ENCODE measurements at places on chromosomes 6 and 20.

GRCh38 chr20:7940341-7940740 is at the start of gene HAO1:
Gene HAO1, minus strand, starts transcription at chr20:7940458. Its CDS starts 36 bp downstream, at chr20:7940422.
- DNase-seq, result no peak

- no peak for DNase-seq
Measured at GRCh38 chr6:22036275-22036674, 260.6 kb downstream of the PRL start.

- DNase-seq, result no peak
Measured at GRCh38 chr6:90169374-90169773, 127.3 kb downstream of the BACH2 start.

GRCh38 chr6:98547634-98548033 is 286.7 kb upstream of the POU3F2 start:
- no peak for DNase-seq

- DNase-seq, result no peak
Measured at GRCh38 chr6:28002161-28002560, 45.1 kb downstream of the OR2B6 start.

DNA sequence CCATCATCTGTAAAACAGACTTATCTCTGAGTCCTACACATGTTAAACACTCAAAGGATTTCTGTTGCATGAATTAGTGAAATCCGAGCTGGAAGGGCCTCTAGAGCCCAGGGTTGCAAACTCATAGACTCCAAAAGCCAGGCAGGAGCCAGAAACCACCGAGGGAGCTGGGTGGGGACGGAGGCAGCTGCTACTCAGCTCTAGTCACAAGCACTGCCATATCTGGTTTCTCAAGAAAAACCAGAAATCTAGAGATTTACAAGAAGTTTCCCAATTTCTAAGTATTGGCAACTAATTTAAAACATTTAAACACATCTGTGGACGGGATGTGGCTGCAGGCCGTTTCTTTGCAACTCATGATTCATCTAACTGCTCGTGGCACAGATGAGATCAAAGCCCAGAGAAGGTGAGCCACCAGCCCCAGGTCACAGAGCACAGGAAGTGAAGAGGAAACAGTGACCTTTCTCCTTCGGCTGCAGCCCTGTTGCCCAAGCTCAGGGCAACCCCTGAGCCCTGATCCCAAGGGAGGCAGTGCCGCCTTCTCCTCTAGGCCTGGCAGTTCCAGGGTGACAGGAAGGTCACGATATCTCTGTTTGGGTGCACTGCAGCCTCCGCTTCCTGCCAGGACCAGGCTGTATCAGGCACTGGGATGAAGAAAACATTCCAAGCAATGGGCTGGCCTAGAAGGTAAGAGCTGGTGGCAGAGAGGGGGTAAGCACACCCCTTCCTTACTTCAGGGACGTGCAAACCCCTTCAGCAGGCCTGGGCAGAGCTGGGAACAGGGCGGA is 26.4 kb upstream of the PTGIS start:
- peak; percentile 43 for DNase-seq

GRCh38 chr6:90440586-90441283 is 144.1 kb upstream of the BACH2 start:
- no peak for DNase-seq

GRCh38 chr6:32947552-32948465 is 5.1 kb downstream of the HLA-DMA start:
- DNase-seq, result peak; percentile 63

GRCh38 chr6:7836371-7837026 is 74.1 kb downstream of the TXNDC5 start:
- DNase-seq, result no peak

- DNase-seq, result no peak
Measured at GRCh38 chr20:31577194-31577593, 27.9 kb upstream of the ID1 start.

- no peak for DNase-seq
Measured at GRCh38 chr6:3937438-3937837, 88.3 kb downstream of the FAM50B start.

GRCh38 chr6:3260296-3260695 is 1.5 kb downstream of the PSMG4 start:
- DNase-seq, result no peak

DNA sequence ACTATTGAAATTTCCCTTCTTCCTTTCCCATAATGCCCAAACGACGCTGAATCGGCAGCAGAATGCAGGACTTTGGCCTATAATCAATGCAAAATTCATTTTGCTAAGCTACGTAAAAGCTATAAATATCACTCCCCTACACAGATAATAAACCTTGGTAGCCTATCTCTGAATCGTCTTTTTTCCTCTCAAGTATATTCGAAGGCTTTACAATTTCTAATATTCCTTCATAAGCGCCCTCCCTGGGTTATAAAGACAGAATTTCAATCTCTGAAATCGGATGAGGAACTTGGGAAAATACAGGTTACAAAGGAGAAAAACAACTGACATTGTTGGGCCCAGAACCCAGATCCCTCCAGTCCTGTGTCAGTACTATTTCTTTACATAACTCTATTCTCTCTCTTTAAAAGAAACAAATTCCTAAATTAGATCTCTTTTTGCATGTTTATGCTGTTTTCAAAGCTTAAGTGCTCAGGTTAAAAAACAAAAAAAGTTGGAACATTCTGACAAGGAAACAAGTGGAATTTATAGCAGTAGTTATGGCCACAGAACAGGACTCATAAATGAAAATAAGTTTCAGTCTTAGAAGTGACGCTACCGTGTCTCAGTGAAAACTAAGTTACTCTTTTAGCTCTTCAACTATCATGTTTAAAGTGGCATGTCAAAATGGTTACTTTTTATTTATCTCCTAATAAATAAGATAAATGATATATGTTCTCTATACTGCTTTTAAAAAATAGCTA is 84.5 kb downstream of the SESN1 start:
- DNase-seq, result no peak

- peak; percentile 37 for DNase-seq
Measured at GRCh38 chr6:35370124-35370741, 27.9 kb downstream of the PPARD start.

GRCh38 chr6:125528621-125529041 is 220.8 kb upstream of the HEY2 start:
- DNase-seq, result no peak

GRCh38 chr6:108805611-108806167 is 42.5 kb upstream of the ARMC2 start:
- no peak for DNase-seq

DNA sequence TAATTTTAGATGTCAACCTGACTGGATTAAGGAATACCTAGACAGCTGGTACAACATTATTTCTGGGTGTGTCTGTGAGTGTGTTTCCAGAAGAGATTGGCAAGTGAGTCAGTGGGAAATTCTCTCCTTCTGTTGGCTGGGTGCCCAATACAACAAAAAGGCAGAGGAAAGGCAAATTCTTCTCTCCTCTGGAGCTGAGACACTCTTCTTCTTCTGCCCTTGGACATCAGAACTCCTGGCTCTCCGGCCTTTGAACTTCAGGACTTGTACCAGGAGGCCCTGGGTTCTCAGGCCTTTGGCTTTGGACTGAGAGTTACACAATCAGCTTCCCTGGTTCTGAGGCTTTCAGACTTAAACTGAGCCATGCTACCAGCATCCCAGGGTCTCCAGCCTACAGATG is 7.8 kb upstream of the BTN3A1 start:
- DNase-seq, result no peak

GRCh38 chr6:9937031-9937763 is 477.7 kb downstream of the TFAP2A start:
- no peak for DNase-seq

- no peak for DNase-seq
Measured at GRCh38 chr6:168124158-168124557, 45.1 kb upstream of the FRMD1 start.

DNA sequence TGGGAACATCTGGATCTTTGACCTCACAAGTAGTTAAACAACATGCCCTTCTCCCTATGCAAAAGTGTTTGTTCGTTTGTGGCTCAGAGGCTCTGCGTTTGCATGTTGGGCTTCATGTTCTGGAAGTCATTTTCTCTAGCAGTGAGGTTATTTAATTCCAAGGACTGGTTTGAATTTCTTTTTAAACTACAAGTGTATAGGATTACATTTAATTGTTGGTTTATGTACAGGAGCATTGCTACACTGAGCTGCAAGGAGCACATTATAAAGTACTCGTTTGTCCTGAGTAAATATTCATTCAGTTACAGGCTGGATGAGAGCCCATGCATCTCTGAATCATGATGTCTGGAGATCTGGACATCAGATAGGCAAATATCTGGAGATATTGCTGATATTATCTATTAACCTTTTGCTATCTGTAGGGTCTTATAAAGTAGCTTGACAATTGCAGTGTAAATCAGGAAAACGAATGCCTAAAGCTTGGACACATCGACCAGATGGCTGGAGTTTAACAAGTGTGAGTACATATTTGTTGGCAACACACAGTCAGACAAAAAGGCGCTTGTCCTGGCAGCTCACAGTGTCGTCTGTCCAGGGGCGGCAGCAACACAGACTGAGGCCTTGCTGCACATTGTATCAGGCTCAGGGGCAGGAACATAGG is 84.6 kb downstream of the PDE7B start:
- DNase-seq, result no peak

DNA sequence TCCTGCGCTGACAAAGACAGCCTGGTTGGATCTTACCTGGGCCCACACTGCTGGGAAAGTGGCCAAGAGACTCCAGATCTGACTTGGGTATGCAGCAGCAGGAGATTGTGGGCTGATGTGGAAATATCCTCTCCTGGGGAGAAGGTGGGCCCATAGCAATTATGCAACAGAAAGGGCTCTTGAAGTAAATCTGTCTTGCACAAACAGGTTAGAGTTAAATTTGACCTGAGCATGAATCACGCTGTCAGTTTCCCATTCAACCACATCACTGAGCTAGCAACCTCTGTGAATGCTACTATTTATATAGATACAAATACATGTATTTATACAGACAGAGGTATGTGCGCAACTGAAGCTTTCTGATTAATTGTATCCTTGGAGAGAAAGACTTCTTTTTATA is 28.3 kb upstream of the PDYN start:
- no peak for DNase-seq

- DNase-seq, result peak; percentile 52
Measured at GRCh38 chr20:3156811-3157619, 2.6 kb downstream of the FASTKD5 start.

GRCh38 chr6:112370946-112371345 is 23.8 kb downstream of the RFPL4B start:
- no peak for DNase-seq

DNA sequence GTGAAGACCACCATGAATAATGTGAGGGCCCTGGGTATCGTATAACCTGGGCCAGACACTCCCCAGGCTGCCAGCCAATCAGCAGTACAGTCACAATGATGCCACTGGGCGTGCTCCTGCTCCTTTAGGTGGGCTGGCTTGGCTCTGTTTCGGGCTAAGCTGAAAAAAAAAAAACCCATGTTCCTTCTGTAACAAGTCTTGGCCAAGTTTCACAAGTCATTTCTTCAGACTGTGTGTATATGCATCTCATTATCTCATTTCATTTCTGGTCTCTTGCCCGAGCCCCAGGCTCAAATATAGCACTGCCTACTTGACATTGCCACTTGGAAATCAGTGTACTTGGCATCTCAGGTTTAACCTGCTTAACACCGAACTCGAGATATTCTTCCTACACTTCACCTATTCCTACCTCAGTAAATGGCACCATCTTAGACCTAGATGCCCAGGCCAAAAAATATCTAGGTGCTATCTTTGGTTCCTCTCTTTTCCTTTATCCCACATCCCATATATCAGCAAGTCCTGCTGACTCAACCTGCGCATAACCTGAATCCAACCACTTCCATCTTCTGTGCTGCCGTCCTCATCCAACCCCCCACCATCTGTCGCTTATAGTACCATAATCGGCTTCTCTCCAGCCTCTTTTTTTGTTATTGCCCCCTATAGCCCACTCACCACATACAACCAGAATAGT is 1.8 kb downstream of the UQCC2 start:
- no peak for DNase-seq

- DNase-seq, result no peak
Measured at GRCh38 chr6:87504441-87504840, 31.7 kb downstream of the SLC35A1 start.

GRCh38 chr6:8434727-8435092 is 635 bp downstream of the SLC35B3 start:
- DNase-seq, result no peak

GRCh38 chr20:24148372-24148771 is 159.8 kb upstream of the GGTLC1 start:
- DNase-seq, result peak; percentile 37

GRCh38 chr6:23940466-23940865 is 185.5 kb upstream of the NRSN1 start:
- DNase-seq, result no peak

DNA sequence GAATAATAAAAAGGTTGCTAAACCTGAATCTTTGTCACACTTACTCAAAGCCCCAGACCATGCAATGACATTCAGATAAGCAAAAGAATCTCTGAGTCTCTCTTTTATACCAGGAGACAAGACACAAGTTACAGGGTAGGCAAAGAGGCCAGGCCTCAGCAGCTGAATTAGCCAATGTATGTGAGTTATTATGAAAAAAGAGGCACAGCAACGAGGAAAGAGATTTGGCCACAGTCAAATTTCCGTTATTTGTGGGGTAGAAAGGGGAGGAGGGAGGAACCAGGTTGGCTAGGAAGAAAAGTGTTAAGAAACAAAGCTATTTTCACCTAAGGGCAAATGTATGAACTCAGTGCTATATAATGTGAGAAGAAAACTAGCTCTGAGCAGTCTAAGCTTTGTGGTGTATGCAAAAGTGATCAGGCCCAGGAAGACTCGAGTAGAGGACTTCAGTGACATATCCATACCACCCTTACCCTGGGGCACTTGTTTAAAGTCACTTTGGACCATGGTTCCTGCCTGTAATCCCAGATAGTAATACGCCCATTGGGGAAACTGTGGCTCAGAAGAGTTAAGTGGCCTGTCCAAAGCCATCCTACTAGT is 19.1 kb downstream of the IPCEF1 start:
- no peak for DNase-seq

DNA sequence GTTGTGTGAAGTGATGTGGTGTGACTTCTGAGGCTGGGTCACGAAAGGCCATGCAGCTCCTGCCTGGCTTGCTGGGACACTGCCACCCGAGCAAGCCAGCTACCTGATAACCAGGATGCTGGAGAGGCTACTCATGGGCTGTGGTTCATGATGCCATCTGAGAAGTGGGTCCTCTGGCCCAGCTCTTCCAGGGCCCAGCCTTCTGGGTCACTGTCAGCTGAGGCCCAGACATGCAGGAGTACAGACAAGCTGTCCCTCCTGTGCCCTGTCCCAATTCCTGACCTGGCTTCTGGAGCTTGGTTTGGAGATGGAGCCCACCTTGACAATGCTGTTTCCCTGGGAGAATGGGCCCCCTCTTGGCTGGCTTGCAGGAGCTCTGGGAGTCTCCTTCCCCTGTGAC is 87.0 kb downstream of the DHX35 start:
- DNase-seq, result no peak

GRCh38 chr6:42250274-42250931 is 32.7 kb upstream of the MRPS10 start:
- no peak for DNase-seq

- DNase-seq, result no peak
Measured at GRCh38 chr20:46374383-46374782, 32.0 kb downstream of the ELMO2 start.

- no peak for DNase-seq
Measured at GRCh38 chr6:43856005-43856765, 86.2 kb downstream of the VEGFA start.

GRCh38 chr6:11522812-11523605 is 14.5 kb upstream of the TMEM170B start:
- DNase-seq, result no peak
